ENCODE measurements at places on chromosomes 7 and 10.

DNA sequence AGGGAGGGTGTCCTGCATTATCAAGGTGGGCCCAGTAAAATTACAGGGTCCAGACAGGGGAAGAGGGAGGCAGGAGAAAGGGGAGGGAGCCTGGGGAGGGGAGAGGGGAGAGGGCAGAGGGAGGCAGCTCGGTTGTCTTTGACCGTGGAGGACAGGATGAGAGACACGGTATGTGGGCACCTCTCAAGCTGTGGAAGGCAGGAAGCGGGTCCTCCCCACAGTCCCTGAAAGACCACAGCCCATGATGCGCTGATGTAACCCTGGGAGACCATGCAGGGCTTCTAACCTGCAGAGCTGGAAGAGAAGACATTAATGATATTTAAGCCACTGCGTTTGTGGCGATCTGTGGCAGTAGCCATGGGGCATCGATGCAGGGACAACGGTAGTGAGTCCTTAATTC lies 27.2 kb upstream of the MNX1 start:
- no peak for DNase-seq

GRCh38 chr10:32327364-32327691 lies 19.6 kb downstream of the EPC1 start:
- no peak for DNase-seq

DNA sequence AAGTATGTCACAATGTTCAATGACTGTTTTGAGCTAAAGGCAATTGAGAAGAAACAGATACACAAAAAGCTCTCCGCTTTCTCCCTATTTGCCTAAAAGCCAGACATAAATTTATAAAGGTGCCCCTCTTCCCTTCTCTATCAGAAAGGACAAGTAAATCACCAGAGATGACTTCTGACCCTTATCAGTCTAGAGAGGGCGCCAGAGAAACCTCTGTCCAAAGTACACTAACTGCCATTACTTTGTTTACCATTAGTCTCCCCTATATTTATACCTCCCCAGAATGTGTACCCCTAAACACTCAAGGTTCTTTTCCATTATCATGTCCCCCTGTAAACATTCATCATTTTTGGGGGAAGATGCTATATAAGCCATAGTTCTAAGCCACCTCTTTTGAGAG lies 49.3 kb downstream of the TPK1 start:
- no peak for DNase-seq

- no peak for DNase-seq
These were observed 27.9 kb upstream of the CCDC7 start for GRCh38 chr10:32417911-32418547.

DNA sequence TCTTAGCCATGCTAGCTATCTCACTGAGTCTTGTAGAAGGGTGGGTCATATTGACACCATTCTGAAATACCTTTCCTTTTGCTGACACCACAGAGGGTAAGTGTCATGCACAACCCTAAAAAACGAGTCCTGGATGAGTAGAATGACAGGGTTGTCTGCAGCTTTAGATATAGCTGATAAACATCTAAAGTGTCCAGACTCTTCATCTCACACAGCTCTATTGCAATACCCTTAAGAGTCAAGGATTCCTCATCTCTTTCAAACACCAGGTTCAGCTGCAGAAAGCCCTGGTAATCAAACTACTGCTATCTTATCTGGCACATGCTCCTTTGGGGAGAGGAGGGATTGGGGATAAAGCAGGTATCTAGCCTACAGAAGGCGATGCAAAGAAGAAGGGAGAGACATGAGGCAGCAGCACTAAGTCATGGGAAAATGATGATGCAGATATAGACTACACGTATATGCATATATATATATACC lies 127.0 kb downstream of the ANK3 start:
- DNase-seq, result no peak

- peak; percentile 12 for DNase-seq
These were observed 16.8 kb downstream of the GIMAP5 start for GRCh38 chr7:150753826-150754603.

GRCh38 chr10:4701016-4701415 lies 125.0 kb upstream of the AKR1E2 start:
- DNase-seq, result no peak

DNA sequence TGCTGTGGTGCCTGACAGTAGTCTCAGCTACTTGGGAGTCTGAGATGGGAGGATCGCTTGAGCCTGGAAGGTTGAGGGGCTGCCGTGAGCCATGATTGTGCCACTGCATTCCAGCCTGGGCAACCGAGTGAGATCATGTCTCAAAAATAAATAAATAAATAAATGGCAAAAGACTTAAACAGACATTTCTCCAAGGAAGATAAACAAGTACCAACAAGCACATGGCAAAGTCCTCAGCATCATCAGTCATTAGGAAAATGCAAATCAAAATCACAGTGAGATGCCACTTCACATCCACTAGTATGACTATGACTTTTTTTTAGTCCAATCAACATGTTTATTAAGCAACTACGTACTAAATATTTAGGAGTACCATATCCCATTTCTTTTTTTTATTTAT lies 21.3 kb upstream of the KPNA7 start:
- no peak for DNase-seq

DNA sequence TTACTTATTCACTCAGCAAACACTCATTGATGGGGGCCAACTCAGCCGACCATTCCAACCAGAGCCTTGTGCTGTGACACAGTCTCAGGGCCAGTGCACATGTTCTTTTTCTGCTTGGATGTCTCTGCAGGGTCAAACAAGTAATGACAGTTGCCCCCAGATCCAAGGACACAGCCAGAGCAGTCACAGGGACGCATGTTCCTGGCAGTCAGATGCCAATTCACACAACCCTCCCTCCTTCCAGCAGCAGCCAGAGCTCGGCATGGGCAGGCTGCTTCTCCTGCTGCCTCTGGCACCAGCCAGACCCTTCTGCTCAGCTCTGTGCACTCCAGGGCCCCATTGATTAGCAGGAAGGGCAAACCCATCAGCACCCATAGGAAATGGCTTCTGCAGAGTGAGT lies 20.3 kb downstream of the DRGX start:
- no peak for DNase-seq

Data from NCI-H2081 (cell line).